ENCODE measurements at places on chromosomes 7 and 10.

DNA sequence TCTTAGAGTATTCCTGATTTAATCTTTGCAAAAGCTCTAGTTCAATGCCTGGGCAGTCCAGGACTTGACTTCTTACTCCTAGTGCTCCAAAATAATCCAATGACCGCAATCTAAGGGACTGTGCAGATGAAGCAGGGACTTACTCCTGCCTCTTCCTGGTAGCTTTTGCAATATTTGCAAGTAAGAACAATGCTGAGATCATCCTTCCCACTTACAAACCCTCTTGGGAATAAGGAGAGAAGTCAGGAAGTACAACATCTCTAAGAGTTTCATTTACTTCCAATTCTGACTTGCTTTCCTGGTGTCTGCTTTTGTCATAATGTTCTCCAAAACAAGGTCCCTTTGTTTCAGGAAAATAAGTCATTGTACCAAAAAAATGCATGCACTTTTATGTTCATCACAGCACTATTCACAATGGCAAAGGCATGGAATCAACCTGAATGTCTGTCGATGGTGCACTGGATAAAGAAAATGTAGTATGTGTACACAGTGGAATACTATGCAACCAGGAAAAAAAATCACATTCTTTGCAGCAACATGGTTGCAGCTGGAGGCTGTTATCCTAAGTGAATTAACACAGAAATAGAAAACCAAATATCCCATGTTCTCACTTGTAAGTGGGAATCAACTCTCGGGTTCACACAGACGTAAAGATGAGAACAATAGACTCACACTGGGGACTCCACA, 7.1 kb upstream of the KCNMA1 start:
- DNase-seq, result no peak

- DNase-seq, result no peak
Measured at GRCh38 chr7:111132833-111133232, 41.9 kb downstream of the LRRN3 start.

DNA sequence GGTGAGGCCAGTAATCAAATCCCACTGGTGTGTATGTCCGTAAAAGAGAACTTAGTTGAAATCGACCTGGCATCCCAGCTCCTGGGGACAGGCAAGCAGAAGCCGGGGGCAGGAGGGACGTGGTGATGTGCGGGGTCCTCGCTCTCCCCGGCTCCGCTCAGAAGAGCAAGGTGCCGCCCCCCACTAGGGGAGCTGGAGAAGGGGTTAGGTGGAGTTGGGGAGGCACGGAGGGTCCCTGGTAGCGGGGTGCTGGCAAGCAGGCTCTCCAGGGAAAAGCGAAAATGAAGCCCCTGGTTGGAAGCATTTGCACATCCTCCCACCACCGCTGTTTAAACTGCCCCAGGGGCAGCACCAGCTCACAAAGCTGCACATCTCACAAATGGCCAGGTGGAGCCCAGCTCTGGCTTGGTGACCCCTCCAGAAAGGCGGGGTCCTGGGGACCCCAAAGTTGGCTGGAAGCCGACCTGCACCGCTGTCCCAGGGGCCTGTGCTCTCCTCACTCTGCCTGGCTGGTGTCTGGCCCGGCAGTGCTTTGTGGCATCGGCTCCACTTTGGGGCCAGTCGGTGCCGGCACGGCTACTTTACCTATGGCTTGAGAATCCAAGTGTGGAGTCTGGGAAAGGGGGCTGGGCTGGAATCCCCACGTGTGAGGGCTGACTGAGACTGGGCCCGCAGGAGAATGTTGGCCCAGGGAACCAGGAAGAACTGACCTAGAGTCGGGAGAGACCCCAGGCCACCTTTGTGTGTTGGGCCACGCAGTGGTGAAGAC, 2.9 kb upstream of the CFAP46 start:
- no peak for DNase-seq

DNA sequence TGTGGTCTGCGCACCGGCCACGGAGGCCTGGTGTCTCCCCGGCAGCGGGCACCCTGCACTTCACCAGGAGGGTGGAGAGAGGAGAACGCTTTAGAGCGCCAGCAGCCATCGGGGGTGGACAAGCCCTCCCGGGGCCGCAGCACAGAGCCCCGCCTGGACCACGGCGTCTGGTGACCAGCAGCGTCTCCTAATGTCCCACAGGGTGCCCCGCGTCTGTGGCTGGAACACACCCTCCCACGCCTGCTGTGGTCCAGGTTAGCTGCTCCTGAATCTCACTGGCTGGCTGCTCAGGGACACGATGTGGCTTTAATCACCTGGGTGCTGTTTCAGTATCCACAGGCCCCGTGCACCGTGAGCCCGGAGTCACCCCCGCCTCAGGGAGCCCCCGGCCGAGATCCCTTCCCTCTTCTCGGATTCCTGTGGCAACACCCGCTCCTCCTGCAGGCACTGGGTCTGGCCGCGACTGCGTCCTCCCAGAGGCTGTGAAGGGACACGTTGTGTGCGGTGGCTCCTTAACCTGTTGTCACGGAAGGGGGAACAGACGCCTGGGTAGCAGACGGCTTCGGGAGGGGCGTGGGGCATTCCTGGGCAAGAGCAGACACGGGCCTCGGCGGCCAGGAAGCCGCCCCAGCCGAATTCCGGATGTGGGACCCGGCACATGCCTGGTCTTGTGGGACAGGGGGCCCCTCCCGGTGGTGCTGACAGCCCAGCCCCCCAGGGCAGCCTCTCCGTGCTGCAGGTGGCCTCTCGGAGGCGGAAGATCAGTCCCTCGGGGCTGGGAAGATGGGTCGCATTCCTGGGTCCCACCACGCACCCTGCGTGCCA, 78.9 kb downstream of the FOXL3 start:
- no peak for DNase-seq

- no peak for DNase-seq
Measured at GRCh38 chr7:107043921-107044346, 571 bp upstream of the PRKAR2B start.

Measured in fibroblast of villous mesenchyme (primary cell).